ENCODE measurements at places on chromosomes 1 and 21.

DNA sequence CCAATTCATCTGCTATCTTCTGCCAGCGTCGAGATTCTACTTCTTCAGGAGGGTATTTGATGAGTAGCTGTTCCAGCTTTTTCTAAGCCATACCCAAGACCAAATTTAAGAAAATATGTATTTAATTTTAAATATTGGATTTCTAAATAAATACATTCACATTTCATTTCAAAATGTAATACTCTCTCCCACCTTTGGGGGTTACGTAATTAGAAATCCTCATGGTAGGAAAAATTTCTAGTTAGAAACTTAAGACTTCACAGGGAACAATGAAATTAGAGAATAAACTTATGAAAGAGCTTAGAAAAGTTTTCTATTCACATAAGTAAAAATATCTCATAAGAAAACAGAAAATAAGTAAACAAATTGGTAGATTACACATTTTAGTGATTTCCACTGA is 102.9 kb downstream of the ZZZ3 start:
- no peak for DNase-seq

DNA sequence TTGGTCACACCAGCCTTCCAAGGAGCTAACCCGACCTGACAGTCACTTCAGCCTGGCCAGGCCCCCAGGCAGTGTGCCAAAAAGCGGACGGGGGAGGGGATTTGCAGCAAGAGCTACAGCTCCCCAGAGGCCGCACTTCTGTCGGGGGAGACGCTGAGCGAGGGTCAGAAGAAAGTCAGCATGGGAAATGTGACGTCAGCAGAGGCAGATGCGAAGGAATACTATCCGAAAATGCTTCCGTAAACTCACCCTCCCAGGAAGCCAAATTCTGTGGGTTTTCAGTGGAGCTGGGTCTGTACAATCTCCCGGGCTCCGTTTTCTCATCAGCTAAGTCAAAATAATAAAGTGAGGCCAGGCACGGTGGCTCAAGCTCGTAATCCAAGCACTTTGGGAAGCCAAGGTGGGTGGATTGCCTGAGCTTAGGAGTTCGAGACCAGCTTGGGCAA is 28.5 kb upstream of the ECE1 start:
- no peak for DNase-seq

- DNase-seq: no peak
Measured at GRCh38 chr1:41678111-41678878, 193.8 kb upstream of the EDN2 start.

DNA sequence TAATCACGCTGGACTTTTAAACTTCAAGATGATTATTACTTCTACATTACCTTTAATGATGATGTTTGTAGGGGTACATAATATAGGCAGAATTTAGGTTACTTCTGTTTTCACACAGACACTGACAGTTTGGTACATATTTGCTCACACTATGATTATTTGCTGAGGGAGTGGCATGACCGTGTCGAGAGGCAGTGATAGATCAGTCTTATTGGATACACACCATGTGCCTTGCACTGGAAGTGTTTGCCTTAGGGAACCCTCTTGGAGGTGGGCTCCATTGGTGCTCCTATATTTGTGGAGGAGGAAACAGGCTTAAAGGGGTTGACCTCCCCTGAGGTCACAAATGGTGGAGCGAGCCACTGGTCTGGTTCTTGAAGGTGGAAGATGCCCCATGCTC is 132.1 kb downstream of the PRDM2 start:
- DNase-seq: no peak

GRCh38 chr1:3825356-3825755 is 29.1 kb upstream of the LRRC47 start:
- no peak for DNase-seq

DNA sequence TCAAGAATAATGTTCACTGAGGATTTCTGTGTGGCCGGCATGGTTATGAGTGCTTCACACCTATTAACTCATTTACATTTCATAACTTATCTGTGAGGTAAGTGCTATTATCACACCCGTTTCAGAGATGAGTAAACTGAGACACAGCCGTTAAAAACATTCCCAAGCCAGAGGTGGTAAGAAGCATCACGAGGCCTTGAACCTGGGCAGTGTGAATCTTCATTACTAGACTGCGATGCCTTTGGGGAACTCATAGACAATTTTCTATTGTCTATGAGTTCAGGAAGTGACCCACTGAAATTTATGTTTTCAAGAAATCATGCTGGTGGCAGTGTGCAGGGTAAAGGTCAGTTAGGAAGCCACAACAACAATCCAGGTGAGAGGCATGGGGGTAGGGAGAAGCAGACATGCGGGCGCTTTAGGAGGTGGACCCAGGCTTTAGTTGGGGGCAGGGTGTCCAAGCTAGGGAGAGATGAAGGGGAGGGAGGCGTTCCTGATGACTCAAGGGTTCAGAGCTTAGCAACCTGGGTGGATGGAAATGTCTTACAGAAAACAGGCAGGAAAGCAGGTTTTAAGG is 14.5 kb downstream of the GNG12 start:
- DNase-seq: no peak

GRCh38 chr1:192986110-192986747 is 72.9 kb downstream of the UCHL5 start:
- DNase-seq: no peak

DNA sequence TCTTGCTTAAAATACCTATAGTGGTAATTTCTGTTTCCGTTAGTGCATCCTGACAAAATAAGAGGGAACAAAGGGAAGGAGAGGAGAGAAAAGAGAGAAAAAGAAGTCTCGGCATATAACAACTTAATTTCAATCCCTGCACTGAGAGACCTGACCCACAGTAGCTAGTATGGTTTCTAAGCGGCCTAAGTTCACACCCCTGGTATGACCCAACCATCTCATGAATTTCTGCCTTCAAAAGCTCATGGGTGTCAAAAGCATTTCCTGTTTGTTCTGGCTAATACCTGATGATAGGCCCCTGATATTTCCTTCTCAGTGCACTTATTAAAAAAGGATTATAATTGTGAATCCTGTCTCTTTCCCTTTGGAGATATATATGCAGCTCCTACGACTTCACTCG is 32.1 kb upstream of the RGS1 start:
- no peak for DNase-seq

GRCh38 chr1:28718586-28719331 is 18.0 kb upstream of the YTHDF2 start:
- DNase-seq: no peak

GRCh38 chr1:210681158-210681557 is 352.5 kb downstream of the HHAT start:
- no peak for DNase-seq

DNA sequence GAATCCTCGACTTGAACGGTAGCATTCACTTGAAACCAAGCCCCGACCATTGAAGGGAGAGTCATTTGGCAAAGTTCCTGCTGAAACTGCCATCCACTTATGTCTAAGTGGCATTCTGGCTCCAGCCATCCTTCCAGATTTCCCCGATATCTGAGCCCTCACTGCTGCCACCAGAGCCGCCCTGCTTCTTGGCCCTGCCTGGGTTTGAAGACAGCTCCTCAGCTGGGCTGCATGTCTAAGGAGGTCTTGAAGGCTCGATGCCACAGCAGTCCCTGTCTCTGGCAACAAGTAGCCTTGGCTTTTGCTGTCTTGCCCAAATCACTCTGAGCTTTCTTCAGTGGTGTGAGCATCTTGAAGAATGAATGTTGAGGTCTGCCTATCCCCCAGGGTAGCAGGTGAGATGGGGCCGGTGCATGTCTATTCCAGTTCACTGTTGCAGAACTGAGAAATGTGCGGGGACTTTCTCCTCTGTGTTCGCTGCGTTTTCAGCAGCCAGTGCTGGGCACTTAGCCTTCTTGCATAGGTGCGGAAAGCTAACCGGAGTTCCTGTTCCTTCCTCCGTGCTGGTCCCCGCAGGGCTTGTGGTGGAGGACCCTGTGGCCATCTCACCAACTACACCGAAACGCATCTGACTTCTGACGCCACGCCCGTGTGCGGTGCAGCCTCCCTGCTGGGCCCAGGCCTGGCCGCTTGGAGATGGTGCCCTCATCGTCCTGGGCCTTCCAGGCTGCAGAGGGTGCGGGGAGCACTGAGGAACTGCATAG is 29.2 kb downstream of the MAN1C1 start:
- no peak for DNase-seq

DNA sequence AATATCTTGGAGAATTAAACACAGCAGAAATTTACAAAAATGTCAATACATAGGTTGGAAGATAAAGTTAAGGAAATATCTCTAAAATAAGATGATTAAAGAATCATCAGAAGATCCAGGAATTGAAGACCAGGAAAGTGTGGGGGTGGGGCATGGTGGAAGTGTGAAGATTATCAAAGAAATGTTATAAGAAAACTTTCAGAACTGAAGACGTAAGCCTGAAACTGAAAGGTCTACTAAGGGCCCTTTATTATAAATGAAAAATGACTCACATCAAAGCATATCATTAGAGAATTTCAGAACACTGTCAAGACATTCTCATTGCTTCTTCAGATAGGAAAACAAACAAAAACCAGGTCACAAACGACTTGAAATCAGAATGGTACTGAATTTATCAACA is 92.4 kb upstream of the DPT start:
- DNase-seq: no peak

- DNase-seq: no peak
Measured at GRCh38 chr1:119288751-119289150, 79.8 kb upstream of the HAO2 start.

DNA sequence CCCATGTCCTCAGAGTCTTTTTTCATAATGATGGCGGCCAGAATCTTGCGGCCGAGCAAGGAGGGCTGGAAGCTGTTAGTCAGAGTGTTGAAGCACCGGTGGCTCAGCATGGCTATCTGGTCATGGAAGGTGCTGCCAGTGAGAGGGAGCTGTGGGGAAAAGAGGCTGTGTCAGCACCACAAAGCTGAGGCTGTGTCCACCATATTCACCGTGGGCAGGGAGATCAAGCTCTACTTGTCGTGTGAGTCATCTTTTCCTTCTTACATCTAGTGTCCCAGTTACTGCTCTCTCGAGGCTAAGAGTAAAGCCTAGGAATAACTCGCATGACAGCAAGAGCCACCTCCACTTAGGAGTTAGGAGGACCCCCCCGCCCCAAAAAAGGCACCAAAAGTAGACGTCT is 18.2 kb downstream of the ADAR start:
- DNase-seq: no peak

DNA sequence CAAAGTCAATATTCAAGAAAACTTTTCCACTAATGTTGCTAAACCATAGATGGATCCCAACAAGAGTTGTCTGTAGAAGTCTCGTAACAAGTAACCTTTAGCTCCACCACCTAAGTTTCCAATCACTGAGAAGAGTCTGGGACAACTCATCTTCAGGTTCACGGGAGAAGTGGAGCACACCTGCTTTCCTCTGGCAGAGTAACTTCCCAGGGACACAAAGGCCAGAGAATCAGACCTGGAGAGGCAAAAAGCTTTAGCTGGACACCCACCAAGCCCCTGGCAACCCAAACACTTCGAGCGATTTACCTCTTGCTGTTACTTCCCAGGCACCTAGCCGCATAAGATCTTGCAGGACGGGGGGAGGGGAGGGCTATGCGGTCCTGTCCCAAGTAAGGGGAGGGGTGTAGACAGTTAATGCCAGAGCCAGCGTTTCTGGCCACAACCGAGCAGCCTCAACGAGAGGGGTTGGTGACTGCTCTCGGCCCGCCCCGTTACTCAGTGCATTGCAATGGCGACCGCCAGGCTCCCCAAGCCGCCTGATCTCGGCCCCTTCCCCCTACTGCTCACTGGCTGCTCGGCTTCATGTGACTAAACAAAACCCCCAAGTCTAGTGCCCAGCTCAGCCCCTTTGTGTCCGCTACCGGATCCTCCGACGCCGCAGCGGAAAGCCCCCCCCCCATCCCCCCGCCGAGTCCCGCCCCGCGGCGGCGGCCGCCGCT is 709 bp downstream of the ZNF644 start:
- peak; percentile 41 for DNase-seq

DNA sequence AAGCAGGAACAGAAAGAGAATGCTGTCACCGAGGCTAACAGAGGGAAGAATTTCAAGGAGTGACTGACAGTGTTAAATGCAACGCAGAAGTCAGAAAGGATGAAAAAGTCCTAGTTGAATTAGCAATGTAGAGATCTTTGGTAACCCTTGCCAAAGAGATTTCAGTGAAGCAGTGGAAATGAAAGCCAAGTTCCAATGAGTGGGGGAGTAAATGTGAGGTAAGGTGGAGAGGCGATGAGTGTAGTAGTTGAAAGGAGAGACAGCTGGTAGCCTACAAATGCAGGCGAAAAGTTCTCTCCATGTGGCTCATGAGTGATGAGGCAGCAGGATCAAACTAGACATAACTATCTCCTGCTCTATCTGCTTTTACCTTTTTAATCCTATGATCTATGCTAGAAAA is 74.6 kb upstream of the IPO9 start:
- DNase-seq: no peak

All from stimulated activated CD4-positive, alpha-beta T cell treated with anti-CD3 and anti-CD28 coated beads, TNF-alpha, amount 100 ng/mL, for 1 hour (primary cell).